ENCODE measurements at places on chromosomes 2 and 18.

- no peak for DNase-seq
Measured at GRCh38 chr2:150911766-150912280, 349.8 kb downstream of the RBM43 start.

- DNase-seq: no peak
Measured at GRCh38 chr18:60870261-60871153, 462.7 kb upstream of the CDH20 start.

GRCh38 chr2:120389036-120389391, 43.1 kb downstream of the INHBB start:
- no peak for DNase-seq

DNA sequence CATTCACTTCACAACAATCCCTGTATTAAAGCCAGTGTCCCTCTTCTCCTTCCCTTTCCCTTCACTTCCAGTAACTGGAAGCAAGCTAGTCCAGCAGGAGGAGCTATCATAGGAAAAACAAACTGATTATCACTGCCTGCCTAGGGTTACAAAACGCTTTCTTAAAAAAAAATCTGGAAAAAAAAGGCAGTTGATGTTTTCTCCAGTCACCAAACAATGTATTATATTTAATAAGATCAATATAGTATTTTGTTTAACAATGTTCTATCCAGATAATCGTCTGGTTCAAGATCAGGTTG, 78.8 kb upstream of the ITGB6 start:
- no peak for DNase-seq

DNA sequence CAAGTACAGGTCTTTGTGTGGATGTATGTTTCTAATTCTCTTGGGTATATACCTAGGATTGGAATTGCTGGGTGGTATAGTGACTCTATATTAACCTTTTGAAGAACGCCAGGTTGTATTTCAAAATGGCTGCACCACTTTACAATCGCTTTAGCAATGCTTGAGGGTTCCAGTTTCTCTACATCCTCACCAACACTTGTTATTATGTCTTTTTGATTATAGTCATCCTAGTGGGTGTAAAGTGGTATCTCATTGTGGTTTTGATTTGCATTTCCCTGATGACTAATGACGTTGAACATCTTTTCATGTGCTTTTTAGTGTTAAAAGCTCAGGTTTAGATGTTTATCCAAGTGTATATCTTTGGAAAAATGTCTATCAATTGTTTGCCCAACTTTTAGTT, 39.5 kb downstream of the CTIF start:
- DNase-seq: no peak

DNA sequence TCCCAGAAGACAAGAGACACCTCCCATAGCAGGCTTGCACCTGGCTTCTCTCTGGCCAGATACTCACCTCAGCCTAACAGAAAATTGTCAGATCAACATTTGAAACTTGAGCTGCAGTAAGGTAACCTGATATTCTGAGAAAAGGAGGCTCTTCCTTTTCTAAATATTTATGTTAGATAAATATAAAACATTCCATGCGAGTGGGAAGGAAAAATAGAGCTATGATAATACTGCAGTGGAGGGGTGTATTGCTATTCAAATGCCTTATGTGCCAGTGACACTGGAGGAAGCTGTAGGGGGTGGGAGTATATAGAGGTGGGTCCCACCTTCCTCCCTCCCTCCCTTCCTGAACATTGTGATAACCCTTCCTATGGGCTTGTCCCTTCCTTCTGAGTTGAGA, 515.5 kb upstream of the CHAC2 start:
- no peak for DNase-seq

DNA sequence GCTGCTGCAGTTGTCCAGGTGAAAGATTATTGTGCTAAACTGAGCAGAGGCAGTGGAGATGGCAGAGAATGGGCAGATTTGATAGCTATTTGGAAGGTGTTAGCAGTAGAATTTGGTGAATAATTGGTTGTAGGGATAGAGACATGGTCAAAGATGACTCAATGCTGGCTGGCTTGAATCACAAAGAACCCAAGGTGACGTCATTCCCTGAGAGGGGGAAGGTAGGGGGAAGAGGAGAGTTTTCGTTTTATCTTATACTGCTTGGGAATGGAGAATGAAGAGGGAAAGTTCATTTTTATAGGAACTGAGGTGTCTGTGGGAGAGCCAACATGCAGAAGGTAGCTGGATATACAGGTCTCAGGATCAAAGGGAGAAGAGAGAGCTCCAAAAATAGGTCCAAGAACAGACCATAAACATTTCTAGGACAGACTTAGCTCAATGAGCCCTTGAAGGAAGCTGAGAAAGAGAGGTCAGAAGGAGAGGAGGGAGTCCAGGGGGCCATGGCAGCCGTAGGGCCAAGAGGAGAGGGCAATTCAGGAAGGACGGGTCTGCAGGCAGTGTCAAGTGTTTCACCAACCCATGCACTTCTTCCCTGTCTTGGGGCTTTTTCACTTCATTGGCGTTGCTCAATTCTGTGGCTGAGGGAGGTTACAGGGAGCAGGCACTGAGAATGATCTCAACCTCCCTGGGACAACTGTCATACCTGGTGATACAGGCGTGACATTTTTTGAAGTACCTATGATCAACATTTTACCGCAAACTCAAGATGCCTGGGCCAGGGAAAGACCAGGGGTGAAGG, 281.3 kb downstream of the TDRD15 start:
- DNase-seq: no peak

- DNase-seq: no peak
Measured at GRCh38 chr2:170873035-170873692, 55.9 kb upstream of the GORASP2 start.

DNA sequence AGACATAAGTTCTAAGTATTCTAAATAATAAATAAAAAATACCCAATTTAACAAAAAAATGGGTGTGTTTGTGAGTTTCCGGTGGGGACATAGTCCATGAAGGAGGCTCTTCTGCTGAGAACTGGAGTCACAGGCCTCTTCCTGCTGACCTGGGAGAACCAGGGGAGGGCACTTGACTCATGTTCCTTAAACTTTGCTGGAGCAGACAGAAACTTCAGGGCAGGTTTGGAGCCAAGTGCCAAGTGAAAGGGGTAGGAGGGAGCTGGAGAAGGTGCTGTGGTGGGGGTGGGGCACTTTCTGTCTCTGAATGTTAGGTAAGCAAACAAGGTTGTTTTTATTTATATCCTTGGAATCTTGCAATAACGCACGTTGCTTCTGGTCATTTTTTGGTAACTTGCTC, 78.8 kb upstream of the TTN start:
- DNase-seq: no peak

DNA sequence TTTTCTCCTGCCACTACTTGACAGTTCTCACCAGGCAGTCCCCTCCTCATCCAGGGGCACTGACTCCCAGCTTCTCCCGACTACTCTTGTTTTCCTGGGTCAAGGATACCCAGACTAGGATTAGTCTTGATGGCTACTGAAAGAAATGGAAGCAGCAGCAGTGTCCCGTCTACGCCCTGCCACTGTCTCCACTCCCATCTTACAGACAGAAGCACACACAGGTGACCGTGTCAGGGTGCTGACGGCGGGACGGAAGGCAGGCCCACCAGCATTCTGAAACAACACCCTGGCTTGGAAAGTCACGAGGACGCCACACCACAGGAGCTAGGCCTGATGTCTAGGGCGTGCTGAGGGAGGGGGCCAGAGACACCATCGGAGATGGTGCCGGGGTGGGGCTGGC, 82.9 kb downstream of the KCTD1 start:
- DNase-seq: no peak

DNA sequence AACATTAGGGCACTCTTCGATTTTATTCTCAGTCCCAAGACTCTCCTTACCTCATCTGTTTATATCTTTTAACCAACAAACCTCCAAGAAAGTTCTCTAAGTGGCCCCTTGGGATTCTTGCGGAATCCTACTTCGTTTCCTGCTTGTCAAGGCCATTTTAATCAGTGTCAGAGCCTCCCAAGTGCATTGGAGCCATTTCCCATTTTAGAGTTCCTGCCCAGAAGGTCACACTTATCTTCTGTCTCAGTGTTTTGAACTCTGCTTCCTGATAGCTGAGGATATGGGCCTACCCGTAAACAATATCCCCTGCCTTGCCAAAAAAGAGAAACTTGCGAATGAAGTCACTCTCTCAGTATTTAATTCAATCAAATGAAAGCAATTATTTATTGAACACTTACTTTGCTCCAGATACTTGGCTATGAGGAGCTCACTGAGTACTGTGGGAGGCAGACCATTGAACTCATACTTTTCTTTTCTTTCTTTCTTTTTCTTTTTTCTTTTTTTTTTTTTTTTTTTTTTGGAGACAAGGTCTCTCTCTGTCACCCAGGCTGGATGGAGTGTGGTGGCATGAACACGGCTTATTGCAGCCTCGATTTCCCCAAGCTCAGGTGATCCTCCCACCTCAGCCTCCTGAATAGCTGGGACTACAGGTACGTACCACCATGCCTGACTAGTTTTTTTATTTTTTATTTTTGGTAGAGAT, 5.7 kb upstream of the NOSTRIN start:
- DNase-seq: no peak

DNA sequence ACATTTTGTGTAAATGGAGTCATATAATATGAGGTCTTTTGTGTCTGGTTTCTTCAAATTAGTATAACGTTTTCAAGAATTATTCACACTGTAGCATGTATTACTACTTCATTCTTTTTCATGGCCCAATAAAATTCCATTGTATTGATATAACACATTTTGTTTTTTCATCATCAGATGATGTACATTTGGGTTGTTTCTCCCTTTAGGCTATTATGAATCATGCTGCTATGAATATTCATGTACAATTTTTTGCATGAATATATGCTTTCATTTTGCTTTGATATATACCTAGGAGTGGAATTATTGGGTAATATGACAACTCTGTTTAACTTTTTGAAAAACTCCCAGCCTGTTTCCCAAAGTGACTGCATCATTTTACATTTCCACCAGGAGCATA, 220.2 kb downstream of the NR4A2 start:
- DNase-seq: no peak

- no peak for DNase-seq
Measured at GRCh38 chr2:230541934-230542380, 126.0 kb downstream of the SP100 start.

DNA sequence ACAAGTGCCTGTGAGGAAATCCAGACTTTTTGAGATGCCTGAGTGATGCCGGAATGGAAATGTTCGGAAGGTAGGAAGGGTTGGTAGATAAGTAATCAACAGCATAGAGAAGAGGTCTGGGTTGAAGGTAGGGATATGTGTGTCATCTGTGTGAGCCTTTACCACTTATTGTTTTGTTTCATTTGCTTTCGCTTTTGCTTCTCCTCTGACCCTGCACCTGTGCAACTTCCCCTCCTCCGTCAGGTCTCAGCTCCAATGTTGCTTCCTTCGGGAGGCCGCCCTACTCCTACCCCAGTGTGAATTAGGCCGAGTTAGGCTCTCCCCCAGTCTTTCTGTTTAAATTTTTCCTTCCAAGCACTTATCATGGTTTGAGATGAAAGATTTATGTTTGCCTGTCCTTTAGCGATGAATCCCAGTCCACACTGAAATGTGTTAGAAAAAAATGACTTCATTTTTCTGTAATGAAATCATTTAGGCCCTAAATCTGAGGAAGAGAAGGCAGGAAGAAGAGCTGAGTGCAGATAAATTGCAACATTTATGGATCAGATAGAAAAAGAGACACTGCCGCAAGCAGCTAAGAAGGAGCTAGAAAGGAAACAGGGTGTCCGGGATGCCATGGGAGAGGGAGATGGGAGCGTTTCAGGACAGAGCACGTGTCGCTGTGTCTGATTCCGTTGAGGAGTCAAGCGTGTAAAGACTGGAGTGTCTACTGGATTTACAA, 139.6 kb upstream of the PELI1 start:
- no peak for DNase-seq

- no peak for DNase-seq
Measured at GRCh38 chr18:70693246-70693645, 404.4 kb downstream of the SOCS6 start.

DNA sequence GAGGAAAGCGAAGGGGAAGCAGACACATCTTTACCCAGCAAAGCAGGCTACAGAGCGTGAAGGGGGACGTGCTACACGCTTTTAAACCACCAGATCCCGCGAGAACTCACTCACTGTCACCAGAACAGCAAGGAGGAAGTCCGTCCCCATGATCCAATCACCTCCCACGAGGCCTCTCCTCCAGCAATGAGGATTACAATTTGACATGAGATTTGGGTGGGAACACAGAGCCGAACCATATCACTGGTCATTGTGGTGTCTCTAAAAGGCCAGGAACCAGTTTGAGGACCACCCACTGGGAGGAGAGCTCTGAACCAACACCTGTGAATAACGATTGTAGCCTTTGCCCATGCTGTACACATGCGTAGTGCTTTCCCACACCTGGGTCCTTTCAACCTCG, 116.6 kb upstream of the FAM136A start:
- no peak for DNase-seq

GRCh38 chr2:25043241-25043867, 1.5 kb downstream of the EFR3B start:
- DNase-seq: no peak

GRCh38 chr2:3606370-3607201, 11.7 kb downstream of the COLEC11 start:
- DNase-seq: no peak

GRCh38 chr18:49520661-49521145, 33.7 kb upstream of the C18orf32 start:
- no peak for DNase-seq

- no peak for DNase-seq
Measured at GRCh38 chr2:169363560-169364150, 1.3 kb upstream of the LRP2 start.

- DNase-seq: no peak
Measured at GRCh38 chr18:66603941-66604627, at the start of gene CDH19. Gene CDH19, minus strand, starts transcription at chr18:66604090. Its CDS starts 31,886 bp downstream, at chr18:66572204.

DNA sequence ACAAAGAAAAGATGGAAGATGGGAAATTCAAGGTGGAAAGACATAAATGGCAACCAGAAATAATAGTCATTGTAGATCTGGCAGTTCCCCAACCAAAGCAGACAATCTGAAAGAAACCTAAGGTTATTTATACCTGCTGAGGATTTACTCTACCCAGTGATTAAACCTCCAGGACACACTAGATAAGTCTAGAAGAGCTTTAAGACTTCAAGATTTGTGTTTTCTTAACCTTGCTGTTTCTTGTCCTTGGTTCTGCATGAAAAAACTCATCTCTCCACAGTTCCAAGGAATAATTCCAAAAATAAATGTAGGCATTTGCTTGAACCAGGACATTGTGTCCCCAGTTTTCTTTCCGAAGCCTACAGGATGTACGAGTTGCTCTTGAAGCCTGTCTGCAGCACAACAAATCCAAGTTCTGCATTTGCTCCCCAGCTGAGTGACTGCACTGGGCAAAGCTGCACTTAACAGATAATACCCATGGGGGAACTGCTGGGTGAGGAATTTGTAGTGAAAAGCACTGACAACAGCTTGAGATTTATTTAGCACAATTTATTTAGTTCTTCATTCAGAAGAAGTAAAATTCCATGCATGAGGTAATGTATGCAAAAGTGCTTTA, 19.8 kb downstream of the DTNA start:
- no peak for DNase-seq

DNA sequence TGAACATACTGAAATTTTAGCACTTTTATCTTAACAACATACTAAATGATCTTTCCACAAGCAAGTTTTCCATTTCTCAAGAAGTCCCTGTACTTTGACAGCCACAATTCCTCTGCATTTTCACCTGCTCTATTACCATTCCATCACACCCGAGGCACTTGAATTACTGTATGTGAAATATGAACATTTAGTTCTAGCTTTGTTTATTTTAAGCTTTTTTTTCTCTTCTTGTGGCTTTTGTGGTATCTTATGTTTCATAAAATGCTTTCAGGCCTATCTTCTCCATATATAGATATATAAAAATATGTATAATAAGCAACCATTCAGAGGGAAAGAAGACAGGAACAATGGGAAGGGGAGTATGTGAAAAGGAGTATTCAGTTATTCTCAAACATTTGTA, 693.9 kb downstream of the SATB2 start:
- no peak for DNase-seq

All from cerebellar nuclear complex (tissue), 1 donor.